ENCODE measurements at places on chromosomes 2 and 18. TPM values are rescaled to one million over a fixed set of nuclear protein-coding genes. Genes with fewer than 3 reads are reported as not detected.

- no peak for DNase-seq
These were observed 214.0 kb downstream of the DLGAP1 start for GRCh38 chr18:4241090-4241617.

DNA sequence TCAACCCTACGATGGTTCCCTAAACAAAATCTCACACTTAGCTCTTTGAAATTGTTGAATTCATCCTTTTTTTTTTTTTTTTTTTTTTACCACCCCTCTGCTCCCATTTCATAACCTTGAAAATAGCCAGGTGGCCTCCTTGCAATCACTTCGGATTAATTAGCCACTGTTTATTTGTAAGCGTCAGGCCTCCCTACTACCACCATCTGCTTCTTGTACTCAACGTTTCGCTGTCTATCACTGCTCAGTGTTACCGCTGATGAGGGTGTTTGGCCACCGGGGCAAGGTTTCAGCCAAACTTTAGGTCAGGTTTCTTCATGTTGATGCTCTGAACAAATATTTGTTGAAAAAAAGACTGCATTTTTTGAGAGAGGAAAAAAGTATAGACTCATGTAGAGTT lies 183.2 kb downstream of the EPHA4 start:
- DNase-seq, result no peak

GRCh38 chr2:218860950-218861381 lies 1.4 kb downstream of the WNT6 start:
- DNase-seq, result peak; percentile 88

GRCh38 chr2:2507417-2507997 lies 176.4 kb upstream of the MYT1L start:
- no peak for DNase-seq

GRCh38 chr2:148593421-148593820 lies 51.1 kb upstream of the EPC2 start:
- DNase-seq, result no peak

DNA sequence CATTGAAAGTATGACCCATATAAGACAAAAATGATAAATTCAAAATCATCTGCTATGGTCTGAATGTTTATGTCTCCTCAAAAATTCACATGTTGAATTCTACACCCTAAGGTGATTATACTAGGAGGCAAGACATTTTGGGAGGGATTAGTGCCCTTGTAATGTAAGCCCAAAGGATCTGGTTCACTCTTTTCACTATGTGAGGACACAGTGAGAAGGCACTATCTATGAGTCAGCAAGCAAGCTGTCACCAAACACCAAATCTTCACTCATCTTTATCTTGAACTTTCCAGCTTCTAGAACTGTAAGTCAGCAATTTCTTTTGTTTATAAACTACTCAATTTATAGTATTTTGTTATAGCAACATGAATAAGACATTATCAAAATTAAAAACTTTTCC lies 284.7 kb upstream of the ZC3H15 start:
- DNase-seq, result no peak

- no peak for DNase-seq
These were observed 1201.8 kb upstream of the ZEB2 start for GRCh38 chr2:145721681-145722080.

GRCh38 chr18:3321133-3321812 lies 59.3 kb downstream of the MYL12B start:
- no peak for DNase-seq

Gene RPRD1A
- 61.2 TPM for polyA plus RNA-seq

Gene CYP26B1
- 16.5 TPM for polyA plus RNA-seq

Gene CFC1
- not detected for polyA plus RNA-seq

Gene RND3
- 48.3 TPM for polyA plus RNA-seq
